Muscle of leg (tissue), 16 donors: ENCODE measurements at places on chromosomes 3 and 15. TPM values are rescaled to one million over a fixed set of nuclear protein-coding genes. Genes with fewer than 3 reads are reported as not detected.

The ARHGEF26 gene
- 13.3 TPM for total RNA-seq

The ADAMTS9 gene
- 97.4 TPM for total RNA-seq

The SEC11A gene
- 303 TPM for total RNA-seq

The CAND2 gene
- 27.2 TPM for total RNA-seq

The GABRR3 gene
- total RNA-seq, result not detected

The SAMMSON gene
- total RNA-seq, result 0.04 TPM

The NAA50 gene
- 122 TPM for total RNA-seq

The FEZF2 gene
- total RNA-seq, result not detected

The RCCD1 gene
- 12.0 TPM for total RNA-seq

The IL5RA gene
- 0.04 TPM for total RNA-seq

The LIPH gene
- 0.18 TPM for total RNA-seq

The KNL1 gene
- total RNA-seq, result 8.7 TPM

The ALPK3 gene
- total RNA-seq, result 35.9 TPM

The SCN11A gene
- total RNA-seq, result 2.0 TPM

The ADAMTS17 gene
- 5.9 TPM for total RNA-seq

The PLD1 gene
- total RNA-seq, result 20.0 TPM

The VPS8 gene
- total RNA-seq, result 126 TPM

The GOLGA6B gene
- not detected for total RNA-seq

The PIERCE2 gene
- 1.4 TPM for total RNA-seq

The SUSD5 gene
- total RNA-seq, result 1.6 TPM

The ISG20 gene
- total RNA-seq, result 0.35 TPM

The CNTN3 gene
- 9.8 TPM for total RNA-seq

The SLC51A gene
- total RNA-seq, result 0.44 TPM

The ADGRG7 gene
- total RNA-seq, result not detected
